Osteocyte (in vitro differentiated cells): ENCODE measurements at places on chromosomes 7 and 10. TPM values are rescaled to one million over a fixed set of nuclear protein-coding genes. Genes with fewer than 3 reads are reported as not detected.

The CYP2C9 gene
- total RNA-seq = not detected in 2 replicates

The BET1 gene
- 29.3 and 32.7 TPM in 2 replicates for total RNA-seq

The ASB4 gene
- total RNA-seq = not detected in 2 replicates

The ITPRID1 gene
- not detected in 2 replicates for total RNA-seq

The OR2A5 gene
- not detected in 2 replicates for total RNA-seq

The SFXN4 gene
- 10.9 and 12.2 TPM in 2 replicates for total RNA-seq

The TMEM178B gene
- total RNA-seq = 0.70 and 0.99 TPM in 2 replicates

The SNCG gene
- 0.73 TPM in 1 of 2 replicates, not detected in the other for total RNA-seq

The GNGT1 gene
- not detected in 2 replicates for total RNA-seq

The LRRN3 gene
- 0.55 and 0.56 TPM in 2 replicates for total RNA-seq

The CPA4 gene
- total RNA-seq = 23.6 and 24.7 TPM in 2 replicates

The TMEM270 gene
- not detected in 2 replicates for total RNA-seq

The CCDC3 gene
- total RNA-seq = 14.1 and 15.0 TPM in 2 replicates

The MRPS24 gene
- total RNA-seq = 90.5 and 90.7 TPM in 2 replicates

The MINPP1 gene
- 22.9 and 24.9 TPM in 2 replicates for total RNA-seq

The PNLIPRP3 gene
- not detected in 2 replicates for total RNA-seq

The WDFY4 gene
- total RNA-seq = not detected in 2 replicates

The GDF2 gene
- total RNA-seq = not detected in 2 replicates

The TBATA gene
- not detected in 2 replicates for total RNA-seq

The CHAT gene
- not detected in 2 replicates for total RNA-seq

The CFAP69 gene
- 0.86 and 1.1 TPM in 2 replicates for total RNA-seq

The DRGX gene
- total RNA-seq = not detected in 2 replicates

The TRIM50 gene
- not detected in 2 replicates for total RNA-seq

The CDHR1 gene
- total RNA-seq = 0.24 TPM in 1 of 2 replicates, not detected in the other

The TMEM213 gene
- total RNA-seq = not detected in 2 replicates

The GPRIN2 gene
- 2.5 and 3.4 TPM in 2 replicates for total RNA-seq

The CD36 gene
- total RNA-seq = 0.08 and 0.86 TPM in 2 replicates

The EBLN1 gene
- total RNA-seq = not detected in 2 replicates

The NEUROG3 gene
- total RNA-seq = not detected in 2 replicates

The SVOPL gene
- not detected in 2 replicates for total RNA-seq

The EIF5AL1 gene
- 0.10 TPM in 1 of 2 replicates, not detected in the other for total RNA-seq

The EFCAB10 gene
- not detected in 2 replicates for total RNA-seq

The PILRA gene
- 1.8 and 2.5 TPM in 2 replicates for total RNA-seq

The SEMA3A gene
- 2.4 and 3.7 TPM in 2 replicates for total RNA-seq

The VAX1 gene
- total RNA-seq = 3.2 and 4.0 TPM in 2 replicates

The SP8 gene
- total RNA-seq = not detected in 2 replicates

The PPP1R17 gene
- not detected in 2 replicates for total RNA-seq

The ZNF518A gene
- 14.9 and 15.6 TPM in 2 replicates for total RNA-seq
